ENCODE measurements at places on chromosomes 11 and 22.

- DNase-seq, result no peak
Measured at GRCh38 chr11:76225122-76225611, 18.9 kb upstream of the WNT11 start.

DNA sequence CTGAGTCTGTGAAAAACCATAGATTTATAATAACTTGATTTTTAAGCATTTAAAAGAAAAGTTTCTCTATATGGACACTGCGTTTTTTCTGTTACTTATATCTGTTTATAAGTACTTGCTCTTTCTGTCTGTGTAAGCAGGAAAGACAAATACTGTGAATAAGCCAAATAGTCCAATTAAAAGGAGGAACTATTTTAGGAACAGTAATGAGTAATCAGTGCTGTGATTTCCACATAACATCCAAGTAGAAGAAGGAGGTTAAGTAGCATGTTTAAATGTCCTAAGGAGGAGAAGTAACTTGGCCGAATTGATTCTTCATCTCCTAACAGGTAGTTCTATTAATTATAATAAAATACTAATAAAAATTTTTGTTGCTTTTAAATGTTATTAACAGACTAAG lies 40.8 kb downstream of the ZNF214 start:
- no peak for DNase-seq

GRCh38 chr11:48108231-48109045 lies 108.2 kb upstream of the OR4B1 start:
- no peak for DNase-seq

DNA sequence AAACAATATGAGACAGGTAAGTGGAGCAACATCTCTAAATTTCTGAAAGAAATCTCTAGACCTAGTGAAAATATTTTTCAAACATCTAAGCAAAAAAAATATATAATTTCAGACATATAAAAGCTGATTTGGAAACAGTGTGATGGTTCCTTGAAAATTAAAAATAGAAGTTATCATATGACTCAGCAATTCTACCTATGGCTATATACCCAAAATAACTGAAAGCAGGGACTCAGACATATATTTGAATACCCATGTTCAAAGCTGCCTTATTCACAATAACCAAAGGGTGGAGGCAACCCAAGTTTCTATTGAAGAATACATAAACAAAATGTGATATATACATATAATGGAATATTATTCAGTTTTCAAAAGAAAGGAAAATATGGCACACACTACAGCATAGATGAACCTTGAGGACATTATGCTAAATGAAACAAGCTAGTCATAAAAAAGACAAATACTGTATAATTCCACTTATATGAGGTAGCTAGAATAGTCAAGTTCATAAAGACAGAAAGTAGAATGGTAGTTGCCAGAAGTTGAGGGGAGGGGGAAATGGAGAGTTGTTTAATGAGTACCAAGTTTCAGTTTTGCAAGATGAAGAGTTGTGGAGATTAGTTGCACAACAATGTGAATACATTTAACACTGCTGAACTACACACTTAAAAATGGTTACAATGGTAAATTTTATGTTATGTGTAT lies 300.4 kb downstream of the TTC28 start:
- DNase-seq, result no peak

DNA sequence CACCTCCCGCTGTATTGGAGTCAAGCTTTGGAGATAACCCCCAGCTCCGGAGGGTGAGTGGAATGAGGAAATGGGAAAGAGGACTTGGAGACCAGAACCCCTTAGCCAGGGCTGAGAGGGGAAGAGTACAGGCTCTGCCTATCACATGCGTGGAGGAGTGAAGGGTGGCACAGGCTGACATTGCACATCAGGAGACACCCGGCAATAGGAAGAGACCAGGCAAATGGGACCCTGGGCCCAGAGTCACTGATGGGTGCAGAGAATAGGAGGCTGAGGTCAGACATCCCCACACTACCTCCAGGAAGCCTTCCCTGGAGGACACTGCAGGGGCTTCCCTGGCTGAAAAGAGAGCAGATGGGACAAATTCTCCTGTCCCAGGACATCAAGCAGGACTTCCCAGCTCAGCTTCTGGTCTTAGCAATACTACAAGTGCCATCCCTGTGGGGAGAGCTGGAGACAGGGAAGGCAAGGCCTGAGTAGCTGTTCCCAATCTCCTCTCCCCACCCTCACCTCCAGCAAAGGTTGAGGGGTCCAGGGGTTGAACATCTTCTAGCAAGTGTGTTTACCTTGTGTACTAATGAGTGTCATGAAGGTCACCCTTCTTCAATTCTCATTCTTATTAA lies 160.7 kb downstream of the BUD13 start:
- DNase-seq, result no peak

DNA sequence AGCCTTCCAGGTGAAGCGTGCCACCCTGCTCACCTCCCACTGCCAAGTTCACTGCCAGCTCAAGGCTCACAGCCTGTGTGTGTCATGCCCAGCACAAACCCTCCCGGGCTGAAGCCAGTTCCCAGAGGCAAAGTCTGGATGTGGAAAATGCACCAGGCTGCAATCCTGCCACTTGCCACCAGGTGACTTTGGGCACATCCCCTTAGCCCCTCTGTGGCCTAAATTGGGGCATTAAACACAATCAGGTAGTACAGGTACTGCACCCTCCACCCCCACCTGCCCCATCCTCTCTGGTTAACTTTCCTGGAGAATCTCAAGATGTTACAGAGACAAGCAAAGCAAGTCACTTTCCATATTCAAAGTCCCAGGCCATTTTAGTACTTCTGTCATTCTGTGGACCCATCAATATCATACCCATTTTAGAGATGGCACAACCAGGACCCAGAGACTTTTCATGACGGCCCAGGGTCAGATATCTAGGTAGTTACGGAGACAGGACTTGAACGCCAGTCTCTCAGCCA lies 1.8 kb upstream of the RASD2 start:
- DNase-seq, result no peak

- DNase-seq, result no peak
Measured at GRCh38 chr11:10400856-10401255, 54.2 kb upstream of the AMPD3 start.

GRCh38 chr11:68383976-68384501 lies 71.6 kb downstream of the LRP5 start:
- no peak for DNase-seq

GRCh38 chr11:109547356-109548027 lies 125.5 kb downstream of the C11orf87 start:
- DNase-seq, result no peak

DNA sequence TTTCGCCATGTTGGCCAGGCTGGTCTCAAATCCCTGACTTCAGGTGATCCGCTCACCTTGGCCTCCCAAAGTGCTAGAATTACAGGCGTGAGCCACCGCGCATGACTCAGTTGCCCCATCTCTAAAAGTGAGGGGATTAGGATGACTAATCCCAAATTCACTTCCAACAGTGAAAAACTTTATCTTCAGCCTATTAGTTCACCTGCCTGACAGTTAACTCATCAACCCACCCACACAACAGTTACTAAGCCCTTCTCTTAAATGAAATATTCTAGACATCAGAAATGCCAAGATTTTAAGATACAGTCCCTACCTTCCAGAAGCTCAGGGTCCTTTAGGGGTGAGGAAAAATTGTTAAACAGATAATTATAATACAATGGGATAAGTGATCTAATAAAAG lies 2.0 kb upstream of the ANKRD42 start:
- DNase-seq, result no peak

- no peak for DNase-seq
Measured at GRCh38 chr11:122727101-122727929, 71.8 kb downstream of the UBASH3B start.

DNA sequence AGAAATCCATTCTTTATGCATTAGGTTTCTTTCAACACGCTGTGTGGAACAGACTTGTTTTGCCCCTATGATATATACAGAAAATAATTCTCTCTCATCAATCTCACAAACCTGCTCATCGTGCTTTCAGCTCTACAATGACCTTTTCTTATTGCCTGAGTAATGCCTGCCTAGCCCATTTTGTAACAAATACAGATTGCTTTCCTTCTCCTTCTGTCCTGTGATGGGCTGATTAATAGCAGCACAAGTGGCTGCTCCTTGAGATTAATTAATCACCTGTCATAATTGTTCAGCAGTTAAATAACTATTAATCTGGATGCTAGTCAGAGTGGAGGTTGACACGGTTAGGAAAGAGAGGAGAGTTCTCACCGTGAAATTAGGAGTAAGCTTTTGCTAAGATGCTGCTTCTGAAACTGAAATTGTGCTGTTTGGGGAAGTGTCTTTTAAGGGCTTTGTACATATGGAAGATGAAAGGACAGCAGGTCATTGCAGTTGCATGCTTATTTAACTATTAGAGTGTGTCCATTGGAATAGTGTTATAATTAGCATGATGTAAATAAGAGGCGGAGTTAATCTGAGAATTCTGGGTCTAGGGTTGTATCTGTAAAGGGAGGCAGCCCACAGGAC lies 1430.5 kb downstream of the FAM181B start:
- no peak for DNase-seq

GRCh38 chr11:128394431-128395089 lies 192.8 kb downstream of the ETS1 start:
- no peak for DNase-seq

DNA sequence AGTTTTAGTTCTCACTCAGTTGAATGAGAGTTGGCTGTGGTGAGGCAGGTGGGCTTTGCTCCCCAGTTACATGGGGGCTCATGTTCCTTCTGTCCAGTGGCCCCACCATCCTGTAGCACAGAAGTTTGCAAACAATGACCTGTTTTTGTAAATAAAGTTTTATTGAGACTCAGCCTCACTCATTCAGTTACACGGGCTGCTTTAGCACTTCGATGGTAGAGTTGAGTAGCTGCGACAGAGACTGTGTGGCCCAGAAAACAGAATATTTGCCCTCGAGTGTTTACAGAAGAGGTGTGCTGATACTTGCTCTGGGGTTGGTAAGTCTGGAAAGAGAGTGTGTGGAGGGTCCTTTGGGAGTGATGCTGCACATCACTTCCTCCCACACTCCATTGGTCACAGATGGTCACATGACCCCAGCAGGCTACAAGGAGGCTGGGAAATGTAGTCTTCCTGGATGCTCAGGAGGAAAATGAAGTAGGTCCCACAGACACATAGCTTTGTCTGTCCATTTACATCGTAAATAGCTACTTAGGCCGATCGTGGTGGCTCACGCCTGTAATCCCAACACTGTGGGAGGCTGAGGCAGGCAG lies 34.6 kb downstream of the IFT27 start:
- no peak for DNase-seq

GRCh38 chr11:104256525-104256924 lies 92.6 kb upstream of the PDGFD start:
- DNase-seq, result no peak

DNA sequence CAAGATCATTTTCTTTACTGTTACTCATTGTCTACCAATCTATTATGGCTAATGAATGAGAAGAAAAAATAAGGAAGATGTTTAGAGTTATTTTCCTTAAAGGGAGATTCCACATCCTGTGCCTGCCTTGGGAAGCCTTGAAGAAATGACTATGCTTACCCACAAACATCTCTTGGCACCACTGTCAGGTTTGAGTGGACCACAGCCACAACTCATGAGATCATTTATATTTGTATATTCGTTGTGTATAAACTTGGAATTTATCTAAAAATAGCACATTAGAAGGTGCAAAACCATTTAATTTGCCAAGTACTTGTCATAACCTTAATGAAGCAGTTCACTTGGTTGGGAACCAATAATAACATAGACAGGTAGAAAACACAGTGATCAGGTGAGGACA lies 740.8 kb downstream of the DLG2 start:
- no peak for DNase-seq

GRCh38 chr11:102994105-102994504 lies 38.6 kb upstream of the MMP13 start:
- no peak for DNase-seq

DNA sequence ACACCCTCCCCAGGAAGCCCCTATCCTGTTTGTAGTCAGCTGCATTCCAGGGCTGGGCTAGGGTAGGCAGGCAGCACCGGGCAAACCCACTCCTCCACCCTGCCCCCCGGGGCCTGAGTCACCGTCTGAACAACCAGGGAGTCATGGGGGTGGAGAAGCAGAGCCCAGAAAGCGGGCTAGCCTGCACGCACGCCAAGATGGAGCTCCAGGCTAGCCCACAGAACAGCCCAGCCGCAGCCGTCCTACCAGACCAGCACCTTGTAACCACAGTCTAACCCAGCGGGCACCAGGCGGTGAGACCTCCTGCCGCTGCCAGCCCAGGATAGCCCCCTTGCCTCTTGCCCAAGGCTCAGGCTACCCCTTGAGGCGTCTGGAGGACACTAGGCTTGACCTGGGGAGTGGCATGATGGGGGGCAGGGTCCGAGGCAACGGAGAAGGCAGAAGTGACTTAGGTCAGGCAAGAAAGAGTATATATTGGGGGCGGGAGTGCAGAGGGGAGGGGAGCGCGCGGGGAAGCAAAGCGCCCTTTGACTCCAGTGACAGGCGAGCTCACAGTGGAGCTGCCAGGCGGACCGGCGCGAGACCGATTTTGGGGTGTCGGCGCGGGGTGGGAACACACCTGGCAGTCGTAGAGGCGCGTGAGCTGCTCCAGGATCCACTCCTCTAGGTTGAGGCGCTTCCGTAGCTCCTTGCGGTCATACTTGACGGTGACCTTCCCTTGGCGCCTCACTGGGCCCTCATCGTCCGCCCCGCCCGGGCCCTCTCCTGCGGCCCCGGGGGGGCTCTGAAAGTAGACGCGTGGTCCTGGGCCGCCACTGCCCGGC lies 734 bp downstream of the PPP1R14B start:
- DNase-seq, result no peak

DNA sequence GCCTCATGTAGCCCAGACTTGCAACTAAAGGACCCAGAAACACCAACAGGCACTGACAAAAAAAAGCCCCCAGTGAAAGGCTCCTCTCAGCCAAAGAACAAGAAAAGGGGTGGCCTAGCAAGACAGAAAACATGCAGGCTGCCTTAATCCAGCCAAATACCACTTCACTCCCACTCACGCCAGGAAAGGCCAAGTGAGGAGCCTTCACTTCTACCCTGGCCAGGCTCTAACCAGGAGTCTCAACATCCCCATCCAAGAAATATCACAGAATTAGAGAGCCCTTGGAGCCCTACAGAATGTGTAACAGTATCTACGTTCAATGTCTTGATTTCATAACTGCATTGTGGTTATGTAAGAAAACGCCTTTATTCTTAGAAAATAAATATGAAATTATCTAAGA lies 149.0 kb downstream of the APOL5 start:
- DNase-seq, result no peak

GRCh38 chr11:75869661-75870455 lies 54.8 kb downstream of the UVRAG start:
- DNase-seq, result no peak

- DNase-seq, result no peak
Measured at GRCh38 chr11:133727774-133728173, 117.5 kb downstream of the SPATA19 start.

DNA sequence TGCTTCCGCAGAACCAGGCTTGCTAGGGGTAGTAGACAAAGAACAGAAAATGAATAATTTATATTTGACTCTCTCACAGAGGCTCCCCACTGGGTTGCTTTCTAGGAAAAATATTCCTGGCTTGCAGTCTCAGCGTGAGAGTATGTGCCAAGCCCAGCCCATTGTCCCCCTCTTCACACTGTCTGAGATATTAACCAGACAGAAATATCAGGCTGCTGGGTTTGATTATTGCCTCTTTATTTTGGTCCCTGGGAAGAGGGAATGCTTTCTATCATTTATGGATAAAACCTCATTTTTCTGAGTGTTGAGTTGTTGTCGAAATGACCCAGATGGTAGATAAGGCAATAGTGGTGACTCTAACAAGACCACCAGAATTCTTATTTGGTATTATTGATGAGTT lies 367.9 kb downstream of the METTL15 start:
- DNase-seq, result no peak

All from NCI-H1048 (cell line).